ENCODE measurements at places on chromosomes 3 and 15.

DNA sequence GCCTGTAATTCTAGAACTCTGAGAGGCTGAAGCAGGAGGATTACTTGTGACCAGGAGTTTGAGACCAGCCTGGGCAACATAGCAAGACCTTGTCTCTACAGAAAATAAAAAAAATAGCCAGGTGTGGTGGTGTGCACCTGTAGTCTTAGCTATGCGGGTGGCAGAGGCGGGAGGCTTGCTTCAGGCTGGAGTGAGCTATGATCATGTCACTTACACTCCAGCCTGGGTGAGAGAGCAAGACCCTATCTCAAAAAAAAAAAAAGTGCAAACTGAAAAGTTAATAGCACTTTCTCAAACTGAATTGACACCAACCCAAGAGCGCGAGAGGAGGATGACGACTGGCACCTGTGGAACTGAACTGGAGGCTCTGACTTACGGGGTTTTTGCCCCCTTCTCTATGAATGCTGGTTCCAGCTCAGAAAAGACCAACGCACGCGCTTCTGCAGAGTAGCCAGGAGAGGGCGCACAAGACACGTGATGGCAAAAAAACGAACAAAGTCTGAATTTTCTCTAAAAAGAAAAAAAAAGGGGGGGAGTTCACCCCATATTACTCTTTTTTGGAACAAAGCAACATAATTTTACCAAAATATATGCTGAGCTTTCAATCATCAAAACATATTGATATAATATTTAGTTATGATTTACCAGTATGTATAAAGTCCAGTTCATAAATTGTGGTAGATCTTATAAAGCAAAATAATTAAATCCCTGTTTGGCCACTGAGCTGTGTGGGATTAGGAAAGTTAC lies 23.7 kb downstream of the CFAP92 start:
- DNase-seq, result peak; percentile 50

DNA sequence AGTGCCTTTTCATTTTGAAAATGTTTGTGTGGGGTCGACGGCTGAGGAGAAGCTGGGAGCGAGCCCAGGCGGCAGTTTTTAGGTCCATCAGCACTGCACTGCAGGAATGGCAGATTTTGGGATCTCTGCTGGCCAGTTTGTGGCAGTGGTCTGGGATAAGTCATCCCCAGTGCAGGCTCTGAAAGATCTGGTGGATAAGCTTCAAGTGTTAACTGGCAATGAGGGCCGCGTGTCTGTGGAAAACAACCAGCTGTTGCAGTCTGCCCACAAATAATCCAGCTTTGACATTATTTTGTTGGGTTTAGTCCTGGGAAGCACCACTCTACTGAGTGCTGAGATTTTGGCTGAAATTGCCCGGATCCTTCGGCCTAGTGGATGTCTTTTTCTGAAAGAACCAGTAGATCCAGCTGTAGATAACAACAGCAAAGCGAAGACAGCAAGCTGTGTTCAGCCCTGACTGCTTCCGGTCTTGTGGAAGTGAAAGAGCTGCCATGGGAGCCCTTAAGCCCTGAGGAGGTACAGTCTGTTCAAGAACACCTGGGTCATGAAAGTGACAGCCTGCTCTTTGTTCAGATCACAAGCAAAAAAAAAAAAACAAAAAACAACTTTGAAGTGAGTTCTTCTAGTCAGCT lies 13.1 kb upstream of the ANP32A start:
- DNase-seq, result no peak

DNA sequence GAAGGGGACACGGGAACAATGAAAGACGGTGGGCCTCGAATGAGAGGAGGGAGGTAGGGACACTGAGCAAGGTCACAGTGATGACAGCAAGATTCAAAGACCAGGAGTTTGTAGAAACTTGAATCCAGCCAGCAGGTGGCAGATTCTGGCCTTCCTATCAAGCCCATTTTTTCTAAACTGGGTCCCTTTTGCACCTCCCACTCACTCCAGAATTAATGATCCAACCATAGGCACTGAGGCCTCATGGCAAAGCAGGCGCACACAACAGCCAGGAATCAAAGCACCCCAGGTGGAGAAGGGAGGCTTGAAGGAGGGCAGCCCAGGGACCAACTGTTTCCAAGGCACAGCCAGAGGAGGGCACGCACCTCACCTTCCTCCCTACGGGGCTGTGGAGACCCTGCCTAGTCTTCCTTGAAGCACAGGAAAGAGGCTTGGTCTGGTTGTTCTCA lies 90.2 kb downstream of the ANP32A start:
- DNase-seq, result peak; percentile 54

GRCh38 chr3:172046268-172046915 lies 7.0 kb downstream of the FNDC3B start:
- DNase-seq, result no peak

DNA sequence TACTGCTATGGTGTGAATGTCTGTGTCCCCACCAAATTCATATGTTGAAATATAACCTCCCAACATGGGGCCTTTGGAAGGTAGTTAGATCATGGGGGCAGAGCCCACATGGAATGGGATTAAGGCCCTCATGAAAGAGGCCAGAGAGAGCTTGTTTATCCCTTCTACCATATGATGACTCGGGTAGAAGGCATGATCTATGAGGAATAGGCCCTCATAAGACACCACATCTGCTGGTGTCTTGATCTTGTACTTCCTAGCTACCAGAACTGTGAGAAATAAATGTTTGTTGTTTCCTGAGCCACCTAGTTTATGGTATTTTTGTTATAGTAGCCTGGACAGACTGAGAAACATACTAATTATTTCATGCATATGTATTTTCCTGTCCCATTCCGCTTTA lies 51.9 kb downstream of the WWTR1 start:
- no peak for DNase-seq

- no peak for DNase-seq
Measured at GRCh38 chr15:33074942-33075341, 119.6 kb downstream of the FMN1 start.

DNA sequence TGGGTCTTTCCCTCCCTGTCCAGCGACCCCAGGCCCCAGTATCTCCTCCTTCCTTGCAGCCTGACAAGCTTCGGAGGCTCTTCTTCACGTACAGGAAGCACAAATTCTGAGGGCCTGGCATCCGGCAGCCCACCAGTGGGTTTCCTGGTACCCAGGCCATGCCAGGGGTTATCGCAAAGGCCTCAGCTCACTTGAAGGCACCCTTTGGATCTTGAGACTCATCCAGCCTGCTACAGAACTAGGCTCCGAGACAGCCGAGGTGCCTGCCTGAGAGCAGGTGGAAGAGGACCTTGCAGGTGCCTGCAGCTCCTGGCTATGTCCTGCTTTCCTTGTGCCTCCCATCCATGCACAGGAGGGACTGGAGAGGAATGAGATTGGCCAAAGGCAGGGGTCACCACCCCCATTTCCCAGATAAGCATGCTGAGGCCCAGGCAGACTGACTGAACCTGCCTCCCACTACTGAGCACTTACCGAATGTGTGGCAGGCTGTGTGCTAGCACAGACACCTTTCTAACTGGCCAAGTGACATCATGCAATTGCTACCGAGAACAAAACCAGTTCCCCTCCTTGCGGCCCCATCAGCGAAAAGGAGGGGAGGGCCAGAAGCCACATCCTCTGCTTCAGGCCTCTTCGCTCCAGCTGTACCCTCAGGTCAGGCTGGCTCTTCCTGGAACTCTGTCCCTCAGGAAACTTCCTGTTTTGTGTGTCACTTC lies 11.2 kb downstream of the SH2D7 start:
- peak; percentile 48 for DNase-seq

DNA sequence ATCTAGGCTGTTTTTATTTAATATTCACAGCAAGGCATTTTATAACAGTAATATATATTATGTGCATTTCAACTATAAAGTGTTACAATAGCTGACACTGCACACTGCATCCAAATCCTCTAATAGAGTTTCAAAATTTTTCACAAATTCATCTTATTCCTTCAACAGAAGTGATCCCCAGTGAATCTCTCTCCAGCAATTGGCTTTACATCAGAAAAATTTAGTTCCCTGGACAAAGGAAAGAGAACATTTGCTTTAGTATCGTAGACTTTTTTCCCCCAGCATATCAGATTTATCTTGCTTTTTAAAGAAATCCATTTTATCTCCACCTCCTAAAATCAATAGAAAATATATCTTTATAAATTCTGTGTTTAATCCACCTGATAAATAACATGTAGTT lies 868.6 kb downstream of the TBL1XR1 start:
- no peak for DNase-seq

DNA sequence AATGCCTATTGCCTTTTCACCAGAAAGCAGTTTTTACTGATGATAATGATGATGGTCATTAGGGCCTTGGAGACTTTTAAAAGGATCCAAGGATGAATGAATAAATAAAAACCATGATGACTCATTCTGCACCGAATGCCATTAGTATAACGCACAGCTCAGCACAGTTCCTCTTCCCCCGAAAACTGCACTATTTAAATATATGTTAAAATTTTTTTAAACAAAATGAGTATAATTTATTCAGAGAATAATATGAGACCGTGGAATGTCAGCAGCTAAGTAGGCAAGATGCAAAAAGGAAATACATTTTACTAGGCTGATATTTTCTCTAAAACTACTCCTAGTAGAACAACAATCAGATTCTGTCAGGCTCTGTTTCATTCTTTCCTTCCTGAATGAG lies 83.4 kb upstream of the NANOGP8 start:
- DNase-seq, result no peak

DNA sequence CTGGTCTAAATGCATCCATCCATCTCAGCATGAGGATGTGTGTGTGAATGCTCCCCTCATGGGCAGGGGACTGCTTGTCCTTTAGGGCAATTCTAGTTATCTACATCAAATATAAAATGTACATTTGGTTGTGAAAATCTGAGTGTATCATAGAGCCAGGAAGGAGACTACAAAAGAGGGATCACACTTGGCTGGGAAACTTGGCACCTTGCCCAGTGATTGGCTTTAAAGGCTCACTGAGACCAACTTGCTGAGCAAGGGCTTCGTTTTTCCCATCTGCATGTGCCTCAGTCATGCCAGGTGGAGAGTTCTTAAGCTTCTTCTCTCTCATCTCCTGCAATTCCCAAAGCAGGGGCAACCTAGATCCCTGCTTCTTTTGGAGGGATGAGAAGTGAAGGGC lies 5.2 kb downstream of the CAPN3 start:
- peak; percentile 24 for DNase-seq

DNA sequence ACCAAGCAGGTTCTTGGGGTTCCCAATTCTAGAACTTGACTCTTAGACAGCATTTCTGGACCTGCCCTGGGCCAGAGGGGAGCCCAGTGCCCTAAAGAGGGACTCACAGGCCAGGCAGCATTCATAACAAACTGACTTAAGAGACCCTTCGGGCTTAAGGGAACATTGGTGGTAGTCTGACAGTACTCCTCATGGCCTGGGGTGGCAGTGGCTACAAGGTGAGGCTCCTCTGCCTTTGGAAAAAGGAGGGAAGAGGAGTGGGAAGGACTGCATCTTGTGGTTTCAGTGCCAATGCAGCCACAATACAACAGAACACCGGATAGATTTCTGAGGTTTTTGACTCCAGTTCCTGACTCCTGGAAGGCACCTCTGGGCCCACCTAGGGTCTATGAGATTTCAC lies 172.2 kb upstream of the STRIT1 start:
- DNase-seq, result no peak

DNA sequence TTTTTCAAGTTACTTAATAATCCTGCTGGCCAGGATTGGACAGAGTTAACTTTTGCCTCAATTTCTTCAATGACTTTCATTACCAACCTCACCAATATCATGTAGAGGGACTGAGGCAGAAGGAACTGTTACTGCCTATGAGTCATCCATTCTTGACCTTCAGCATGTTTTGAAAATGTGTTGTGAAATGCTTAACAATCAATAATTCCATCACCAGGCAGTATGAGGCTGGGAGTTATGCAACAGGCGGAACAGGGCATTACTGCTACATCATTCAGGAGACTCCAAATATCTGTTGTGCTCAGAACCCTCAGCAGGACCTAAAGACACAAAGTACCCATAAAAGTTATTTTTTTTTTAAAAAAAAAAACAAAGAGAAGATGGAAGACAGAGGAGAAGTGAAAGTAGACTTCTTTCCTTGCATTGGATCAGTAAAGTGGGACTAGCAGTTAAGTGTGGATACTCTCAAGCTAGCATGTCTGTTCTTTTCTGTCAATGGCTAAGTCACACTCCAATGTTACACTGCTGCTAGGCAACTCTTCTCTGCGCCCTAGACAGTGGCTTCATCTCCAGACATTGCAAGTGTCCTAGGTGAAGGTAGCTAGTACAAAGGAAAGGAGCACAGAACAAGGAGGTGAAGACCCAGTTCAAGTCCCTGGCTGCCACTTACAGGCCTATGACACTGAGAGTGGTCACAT lies 184.9 kb upstream of the LPP start:
- DNase-seq, result peak; percentile 58

DNA sequence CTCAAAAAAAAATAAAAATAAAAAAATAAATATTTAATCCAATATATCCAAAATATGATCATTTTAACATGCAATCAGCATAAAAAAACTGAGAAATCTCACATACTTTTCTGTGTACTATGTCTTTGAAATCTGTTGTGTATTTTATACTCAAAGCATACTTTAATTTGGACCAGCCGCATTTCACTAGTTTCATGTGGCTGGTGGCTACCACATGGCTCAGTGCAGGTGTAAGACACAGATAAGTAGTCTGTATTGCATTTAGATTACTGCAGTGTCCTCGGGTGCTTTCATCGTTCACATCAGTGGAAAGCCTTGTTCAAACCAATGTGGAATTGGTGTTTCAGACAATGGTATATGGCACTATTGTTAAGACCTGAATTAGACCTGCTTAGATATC lies 11.0 kb downstream of the CRTC3 start:
- DNase-seq, result no peak

DNA sequence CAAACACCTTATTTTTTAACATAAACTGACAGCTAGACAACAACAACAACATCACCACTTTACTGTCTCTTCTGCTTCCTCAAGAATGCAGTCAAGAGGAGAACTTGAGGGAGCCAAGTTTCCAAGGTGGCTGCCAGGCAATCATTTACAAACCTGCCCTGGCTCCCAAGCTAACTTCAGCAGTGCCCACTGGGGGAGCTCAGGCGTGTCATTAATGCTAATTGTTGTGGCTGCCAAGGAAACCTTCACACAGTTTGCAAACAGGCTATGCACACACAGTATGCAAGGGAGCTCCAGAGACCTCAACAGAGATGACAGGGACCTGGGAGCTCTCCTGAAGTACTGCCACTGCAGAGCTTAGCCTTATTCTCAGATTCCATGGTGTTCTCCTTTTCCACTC lies 2.1 kb downstream of the DZIP1L start:
- DNase-seq, result peak; percentile 27

Measured in body of pancreas (tissue), 4 donors.